Stimulated activated CD8-positive, alpha-beta memory T cell treated with anti-CD3 and anti-CD28 coated beads, Interleukin-4, amount 100 ng/mL, for 1 hour (primary cell): ENCODE measurements at places on chromosomes 12 and 14.

- no peak for DNase-seq
Observed at GRCh38 chr14:51548187-51548586, 103.5 kb upstream of the FRMD6 start.

GRCh38 chr12:54988402-54989054 is 4.0 kb upstream of the TESPA1 start:
- DNase-seq: no peak

DNA sequence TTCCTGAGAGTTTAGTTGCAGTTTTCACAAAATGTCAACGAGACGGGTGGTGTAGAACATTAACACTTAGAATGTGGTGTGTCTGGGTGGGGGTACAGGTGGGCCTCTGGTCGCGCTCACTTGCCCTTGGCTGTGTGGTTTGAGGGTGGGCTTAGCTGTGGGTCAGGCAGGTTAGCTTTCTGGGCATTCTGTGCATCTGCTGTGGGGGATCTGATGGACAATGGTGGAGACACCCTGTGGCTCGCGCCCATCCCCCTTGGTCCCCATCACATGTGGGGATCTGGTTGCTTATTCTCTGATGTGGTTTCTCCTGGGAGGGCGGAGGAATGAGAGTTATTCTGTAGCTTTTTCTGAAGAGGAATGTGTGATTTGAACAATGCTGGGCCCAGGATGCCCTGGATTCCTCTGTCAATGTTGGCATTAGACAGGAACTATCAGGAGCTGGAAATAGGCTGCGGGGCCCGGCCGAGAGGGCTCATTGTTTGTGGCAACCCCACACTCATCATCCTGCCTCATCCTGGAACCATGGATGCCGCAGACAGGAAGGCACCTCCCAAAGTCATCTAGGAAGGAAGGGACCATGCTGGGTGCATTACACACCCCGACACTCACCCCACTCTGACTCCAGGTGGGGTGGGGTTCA is 101.6 kb downstream of the TSPAN9 start:
- no peak for DNase-seq

- DNase-seq: no peak
Observed at GRCh38 chr14:60658909-60659585, 9.8 kb upstream of the SIX1 start.

GRCh38 chr14:25103820-25104219 is 53.9 kb upstream of the STXBP6 start:
- no peak for DNase-seq

- no peak for DNase-seq
Observed at GRCh38 chr12:106234449-106234848, 13.4 kb downstream of the CKAP4 start.

- no peak for DNase-seq
Observed at GRCh38 chr12:65536876-65537681, 258.6 kb downstream of the MSRB3 start.

DNA sequence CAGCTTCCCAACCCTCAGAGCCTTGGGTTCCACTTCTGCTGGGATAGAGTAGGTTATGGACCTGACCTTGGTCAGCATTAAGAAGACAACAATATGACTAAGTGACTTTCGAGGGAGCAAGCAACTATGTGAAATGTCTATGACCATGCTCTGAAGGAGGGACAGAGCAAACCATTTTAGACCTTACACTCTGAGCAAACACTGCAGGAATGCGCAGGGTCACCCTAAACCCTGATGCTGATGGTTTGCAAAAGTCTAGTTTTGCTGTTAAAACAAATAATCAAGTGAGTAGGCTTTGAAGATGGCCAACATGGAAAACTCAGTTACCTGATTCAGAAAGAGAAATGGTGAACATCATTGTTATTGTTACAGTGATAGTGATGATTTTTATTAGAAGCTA is 8.7 kb downstream of the ZCCHC8 start:
- DNase-seq: no peak

GRCh38 chr12:75509621-75510020 is 1.8 kb downstream of the KRR1 start:
- no peak for DNase-seq
